ENCODE measurements at places on chromosomes 6 and 20.

DNA sequence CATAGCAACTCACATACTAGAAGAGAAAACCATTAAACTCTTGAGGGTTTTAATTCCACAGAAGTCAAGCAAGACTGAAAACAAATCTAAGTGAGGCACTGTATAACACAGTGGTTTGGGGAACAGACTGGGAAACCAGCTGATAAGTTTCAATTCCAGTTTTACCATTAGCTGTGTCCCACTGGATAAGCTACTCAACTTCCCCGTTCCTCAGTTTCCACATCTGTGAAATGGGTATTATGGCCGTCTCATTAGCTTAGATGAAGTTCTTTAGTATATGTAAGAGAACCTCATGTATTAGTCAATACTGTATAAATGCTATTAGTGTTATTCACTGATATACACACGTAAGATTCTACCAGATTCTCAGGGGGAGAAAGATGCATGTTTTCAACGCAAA lies 89.0 kb downstream of the ZFP64 start:
- no peak for DNase-seq

DNA sequence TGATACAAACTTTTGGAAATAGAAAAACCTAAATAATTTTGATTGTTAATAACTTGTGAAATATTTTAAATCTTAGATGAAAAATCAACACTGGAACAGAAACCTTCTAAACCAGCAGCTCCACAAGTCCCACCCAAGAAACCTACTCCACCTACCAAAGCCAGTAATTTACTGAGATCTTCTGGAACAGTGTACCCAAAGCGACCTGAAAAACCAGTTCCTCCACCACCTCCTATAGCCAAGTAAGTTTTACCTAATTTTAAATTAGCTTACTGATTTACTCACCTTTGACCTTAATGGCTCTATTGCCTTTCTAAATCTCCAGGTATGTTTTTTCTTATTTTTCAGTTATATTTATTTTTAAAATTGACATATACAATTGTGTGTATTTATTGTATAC lies 102.6 kb upstream of the ADGRF4 start:
- no peak for DNase-seq

GRCh38 chr6:77633471-77633870 lies 19.4 kb upstream of the MEI4 start:
- no peak for DNase-seq

DNA sequence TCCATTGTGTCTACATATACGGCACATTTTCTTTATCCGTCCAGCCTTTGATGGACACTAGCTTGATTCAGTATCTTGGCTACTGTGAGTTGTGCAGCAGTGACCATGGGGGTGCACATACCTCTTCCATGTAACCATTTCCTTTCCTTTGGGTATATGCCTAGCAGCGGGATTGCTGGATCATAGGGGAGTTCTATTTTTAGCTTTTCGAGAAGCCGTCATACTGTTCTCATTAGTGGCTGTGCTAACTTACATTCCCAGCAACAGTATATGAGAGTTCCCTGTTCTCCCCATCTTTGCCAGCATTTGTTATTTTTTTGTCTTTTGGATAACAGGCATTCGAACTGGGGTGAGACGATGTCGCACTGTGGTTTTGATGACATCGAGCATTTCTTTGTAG lies 395.0 kb downstream of the SMOC2 start:
- DNase-seq: no peak

GRCh38 chr6:36550473-36551000 lies 3.3 kb upstream of the STK38 start:
- DNase-seq: no peak

- DNase-seq: peak; percentile 84
Observed at GRCh38 chr6:134178161-134179044, 126.0 kb upstream of the SLC2A12 start.

DNA sequence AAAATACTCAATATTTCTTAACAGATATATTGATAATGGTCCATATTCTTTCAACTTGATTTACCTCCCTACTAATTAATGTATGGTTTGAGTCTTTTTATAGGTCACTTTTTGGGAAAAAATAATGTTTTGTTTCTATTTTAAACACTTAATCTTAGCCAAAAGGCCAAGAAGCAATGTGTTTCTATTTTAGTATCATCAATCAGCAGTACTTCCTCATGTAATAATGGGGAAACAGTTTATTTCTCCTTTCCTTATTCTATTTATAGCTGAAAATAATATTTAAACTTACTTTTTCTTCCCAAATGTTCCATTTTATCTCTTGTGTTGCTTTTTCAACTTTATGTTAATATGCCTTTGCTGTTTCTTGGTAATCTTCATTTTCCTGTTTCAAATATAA lies 295.1 kb downstream of the ALDH8A1 start:
- no peak for DNase-seq

- DNase-seq: peak; percentile 57
Observed at GRCh38 chr6:33632558-33633039, 11.5 kb downstream of the ITPR3 start.

DNA sequence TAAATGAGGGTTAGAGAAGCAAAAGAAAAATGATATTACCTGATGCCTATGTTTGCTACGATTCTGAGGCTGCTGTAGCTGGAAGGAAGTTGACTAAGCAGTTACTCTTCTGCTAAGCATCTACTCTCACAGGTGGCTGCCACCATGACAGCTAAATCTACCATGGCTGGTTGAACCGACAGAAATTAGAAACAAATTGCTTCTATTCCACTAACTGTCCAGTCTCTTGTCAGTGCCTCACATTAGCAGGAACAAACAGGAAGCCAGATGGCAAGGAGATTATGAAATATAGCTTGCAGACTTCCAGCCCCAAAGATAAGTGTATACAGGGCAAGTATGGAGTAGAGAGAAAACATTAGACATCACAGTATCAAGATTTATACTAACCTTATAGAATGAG lies 59.4 kb upstream of the TMEM200A start:
- no peak for DNase-seq

- no peak for DNase-seq
Observed at GRCh38 chr6:43103253-43103876, 27.3 kb downstream of the PTK7 start.

DNA sequence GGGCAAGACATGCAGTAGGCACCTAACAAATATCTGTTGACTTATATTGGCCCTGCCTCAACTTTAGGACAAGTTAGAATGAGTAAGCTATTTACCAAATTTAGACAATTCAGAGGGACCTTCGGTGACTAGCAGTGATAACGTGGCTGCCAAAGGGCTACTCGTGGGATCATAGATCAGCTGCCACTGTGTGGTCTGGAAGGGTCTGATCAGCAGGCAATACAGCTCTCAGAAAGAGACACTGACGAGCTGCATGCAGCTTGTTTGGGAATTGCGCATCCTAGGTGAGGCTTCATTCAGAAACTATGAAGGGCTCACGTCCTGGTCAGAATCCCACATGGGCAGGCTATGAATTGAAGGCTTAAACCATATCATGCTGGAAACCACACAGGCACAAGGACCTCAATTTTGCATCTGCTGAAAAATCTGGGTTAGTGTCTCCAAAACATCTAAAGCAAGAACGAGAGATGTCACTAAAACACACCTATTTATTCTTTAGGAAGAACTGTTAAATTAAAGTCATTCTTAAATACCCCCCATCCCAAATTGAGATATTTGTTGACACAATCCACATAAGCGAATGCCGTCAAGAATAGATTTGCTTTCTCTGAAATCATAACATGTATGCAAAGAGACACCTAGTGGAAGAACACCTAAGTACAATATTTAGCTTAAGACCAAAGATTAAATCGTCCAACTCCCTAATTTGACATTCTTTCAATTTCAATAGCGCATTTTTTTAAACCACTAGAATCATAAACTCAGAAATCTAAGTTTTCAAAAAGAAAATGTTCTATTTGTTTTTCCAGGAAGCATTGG lies 79.6 kb downstream of the IPCEF1 start:
- DNase-seq: no peak

Data from activated naive CD4-positive, alpha-beta T cell treated with Interleukin-2 at 50 U/mL for 16 hours (primary cell).